NCI-H526 (cell line): ENCODE measurements at places on chromosomes 3 and 15.
A peak's percentile ranks its signal among the peaks of the same experiment; 100 is the strongest.

DNA sequence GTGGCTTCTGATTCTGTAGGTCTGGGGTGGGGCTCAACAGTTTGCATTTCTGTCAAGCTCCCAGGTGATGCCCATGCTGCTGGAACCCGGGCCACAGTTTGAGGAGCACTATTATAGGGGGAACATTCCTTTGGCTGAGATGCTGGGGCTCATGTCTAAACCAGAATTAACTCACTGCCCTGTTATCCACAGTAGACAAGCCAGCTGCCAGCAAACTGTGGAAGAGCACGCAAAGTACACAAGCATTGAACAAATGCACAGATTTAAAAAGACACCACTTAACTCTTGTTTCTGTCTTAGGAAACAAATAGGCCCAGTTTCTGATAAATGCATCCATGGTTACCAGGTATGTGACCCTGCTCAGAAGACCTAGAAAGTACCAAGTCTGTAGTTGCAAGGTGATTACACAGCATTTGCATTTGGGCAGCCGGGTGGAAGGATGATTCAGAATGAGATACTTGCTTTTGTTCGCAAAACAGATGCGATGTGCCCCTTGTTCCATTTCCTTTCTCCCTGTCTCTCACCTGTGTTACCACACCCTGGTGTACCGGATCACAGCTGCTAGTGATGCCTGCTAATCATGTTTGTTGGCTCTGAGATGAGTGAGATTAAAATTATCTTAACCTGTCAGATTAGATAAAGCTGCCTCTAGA is 12.4 kb downstream of the GYG1 start:
- peak; percentile 69 for DNase-seq

DNA sequence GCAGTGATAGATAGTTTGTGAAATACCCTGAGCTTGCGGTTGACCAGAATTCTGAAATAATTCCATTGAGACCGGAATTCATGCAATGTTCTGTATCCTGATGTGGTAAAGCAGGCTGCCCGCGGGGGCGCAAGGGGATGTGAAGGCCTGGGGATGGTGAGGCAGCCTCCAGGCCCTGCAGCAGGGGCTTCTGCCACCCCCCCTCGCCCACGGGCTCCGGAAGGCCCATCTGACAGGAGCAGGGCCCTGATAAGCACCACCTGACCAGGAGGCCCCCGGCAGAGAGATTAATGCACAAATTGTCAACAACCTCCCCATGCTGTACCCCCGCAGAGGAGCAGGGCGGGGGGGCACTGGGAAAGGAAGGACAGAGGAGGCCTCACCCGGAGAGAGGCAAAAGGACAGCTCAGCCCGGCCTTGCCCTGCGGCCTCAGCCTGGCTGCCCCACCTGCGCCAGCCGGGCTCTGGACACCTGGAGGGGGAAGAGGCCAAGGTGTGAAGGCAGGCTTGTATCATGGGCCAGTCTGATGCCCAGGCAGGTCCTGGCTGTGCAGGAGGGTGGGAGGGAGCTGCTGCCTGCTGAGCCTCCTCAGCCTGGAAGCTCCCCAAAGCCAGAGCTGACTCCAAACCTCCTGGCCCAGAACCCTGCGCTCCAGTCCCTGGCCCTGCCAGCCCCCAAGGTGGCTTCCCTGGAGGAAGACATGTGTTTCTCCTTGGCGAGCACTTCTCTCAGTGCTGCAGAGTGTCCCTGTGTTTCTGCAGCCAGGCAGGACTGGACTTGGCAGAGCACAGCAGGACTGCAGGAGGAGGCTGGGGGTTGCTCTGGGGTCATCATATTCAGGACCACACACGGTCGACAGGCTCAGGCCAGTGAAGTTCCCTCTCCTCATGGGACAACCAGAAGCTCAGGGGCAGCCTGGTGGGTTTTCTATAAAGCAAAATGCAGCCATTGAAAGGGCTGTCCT is 46.5 kb downstream of the RPN1 start:
- no peak for DNase-seq

GRCh38 chr15:70932397-70932796 is 39.8 kb downstream of the LRRC49 start:
- no peak for DNase-seq

DNA sequence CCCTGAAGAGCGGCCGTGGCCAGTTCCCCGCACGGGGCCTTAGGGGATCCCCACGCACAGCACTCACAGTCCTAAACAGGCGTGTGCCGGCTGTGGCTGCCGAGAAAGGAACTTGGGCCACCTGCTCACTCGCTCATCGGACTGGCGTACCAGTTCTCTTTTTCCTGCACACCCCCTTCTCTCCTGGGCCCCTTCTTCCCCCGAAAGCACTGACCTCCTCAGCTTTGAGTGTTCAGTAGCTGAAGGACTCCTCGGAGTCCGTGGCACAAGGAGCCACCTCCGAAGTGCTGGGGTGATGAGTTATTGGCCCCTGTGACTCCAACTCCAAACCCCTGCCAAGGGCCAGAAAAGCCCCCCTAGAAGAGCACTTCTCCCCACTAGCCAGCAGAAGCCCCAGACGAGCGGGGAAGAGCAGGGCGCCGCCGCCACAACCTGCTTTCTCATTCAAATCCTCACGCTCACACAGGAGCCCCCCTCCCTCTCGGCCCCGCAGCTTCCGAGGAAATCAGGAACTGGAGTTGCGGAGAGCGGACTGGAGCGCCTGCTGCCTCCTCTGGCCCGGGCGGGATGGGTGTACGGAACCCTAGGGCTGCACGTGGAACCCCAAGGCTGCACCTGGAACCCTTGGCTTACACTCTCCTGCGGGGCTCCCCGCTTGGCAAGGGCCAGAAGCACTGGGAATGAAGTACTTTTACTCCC is at the start of gene PLCH1:
TSS of gene PLCH1 (minus strand) at position 446 of the 699 bp plus-strand sequence. CDS start 40,847 bp downstream, outside the sequence.
- peak; percentile 83 for DNase-seq

GRCh38 chr15:101532865-101533264 is 43.4 kb upstream of the PCSK6 start:
- no peak for DNase-seq

GRCh38 chr3:49616491-49616941 is 57.6 kb upstream of the APEH start:
- DNase-seq, result no peak

GRCh38 chr3:49470714-49471420 is 800 bp downstream of the DAG1 start:
- no peak for DNase-seq

- DNase-seq, result no peak
Measured at GRCh38 chr3:60497902-60498301, 753.4 kb downstream of the FHIT start.

- no peak for DNase-seq
Measured at GRCh38 chr15:68851971-68852370, 31.3 kb upstream of the ANP32A start.

GRCh38 chr3:104347291-104347690 is 1019.4 kb upstream of the ALCAM start:
- DNase-seq, result no peak

DNA sequence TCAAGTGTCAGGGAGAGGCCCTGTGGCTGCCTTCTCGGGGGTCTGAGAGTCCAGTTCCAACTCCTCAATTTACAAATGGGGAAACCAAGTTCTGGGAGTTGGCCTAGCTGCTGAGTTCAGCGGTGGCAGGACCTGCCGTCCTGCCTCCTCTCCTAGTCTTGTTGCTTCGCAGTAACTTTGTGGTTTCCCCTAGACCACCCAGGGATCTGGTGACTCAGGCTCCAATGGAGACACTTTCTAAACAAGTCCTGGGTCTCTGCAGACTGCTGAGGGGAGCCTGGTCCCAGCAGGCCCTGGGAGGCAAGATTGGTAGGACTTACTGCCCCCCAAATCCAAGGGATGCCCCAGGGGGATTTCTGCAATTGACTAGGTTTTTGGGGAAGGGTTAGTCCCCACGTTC is 83.6 kb downstream of the SMAD6 start:
- DNase-seq, result no peak

- DNase-seq, result no peak
Measured at GRCh38 chr3:52238193-52238760, 681 bp downstream of the TWF2 start.

- DNase-seq, result no peak
Measured at GRCh38 chr3:21405671-21406667, 345.0 kb downstream of the ZNF385D start.

DNA sequence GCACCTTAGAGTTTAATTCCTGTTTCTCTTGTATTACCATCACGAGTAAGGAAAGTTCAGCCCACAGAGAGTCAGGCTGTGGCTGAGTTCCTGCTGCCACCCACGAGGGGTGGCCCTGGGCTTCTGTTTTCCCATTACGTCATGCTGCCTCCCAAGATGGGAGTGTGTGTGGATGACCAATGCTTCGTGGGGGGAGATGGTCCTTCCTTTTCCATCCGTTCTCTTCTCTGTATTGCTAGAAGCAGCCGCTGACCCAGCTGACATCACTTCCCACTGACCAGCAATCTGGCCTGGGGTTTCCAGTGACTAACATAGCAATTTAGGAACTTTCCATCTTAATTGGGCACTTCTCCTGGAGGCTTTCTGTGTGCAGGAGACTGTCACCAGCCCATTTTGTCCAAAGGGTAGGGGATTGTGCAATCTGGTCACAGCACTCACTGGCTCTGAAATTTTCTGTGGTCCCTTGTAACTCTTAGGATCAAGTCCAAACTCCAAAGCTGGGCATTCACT is 9.3 kb downstream of the IRAK2 start:
- DNase-seq, result no peak

GRCh38 chr15:31262901-31263671 is 63.5 kb upstream of the KLF13 start:
- no peak for DNase-seq

DNA sequence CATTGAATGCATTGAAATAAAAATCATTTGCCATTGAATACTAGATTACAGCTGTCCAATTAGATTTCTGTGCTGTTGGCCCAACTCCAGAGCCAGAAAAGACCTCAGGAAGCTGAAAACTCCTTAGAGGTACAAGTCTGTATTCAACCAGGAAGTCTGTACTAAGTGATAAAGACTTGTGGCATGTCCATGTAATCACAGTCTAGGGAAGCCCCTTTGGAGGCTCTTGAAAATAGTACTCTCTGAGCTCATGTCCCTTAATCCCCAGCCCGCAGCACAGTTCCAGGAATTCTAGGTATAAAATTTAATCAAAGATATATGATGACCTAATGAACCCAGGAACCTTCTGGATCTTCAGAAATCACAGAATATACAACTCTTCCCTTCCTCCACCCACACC is 279.4 kb downstream of the RSL24D1 start:
- DNase-seq, result no peak

DNA sequence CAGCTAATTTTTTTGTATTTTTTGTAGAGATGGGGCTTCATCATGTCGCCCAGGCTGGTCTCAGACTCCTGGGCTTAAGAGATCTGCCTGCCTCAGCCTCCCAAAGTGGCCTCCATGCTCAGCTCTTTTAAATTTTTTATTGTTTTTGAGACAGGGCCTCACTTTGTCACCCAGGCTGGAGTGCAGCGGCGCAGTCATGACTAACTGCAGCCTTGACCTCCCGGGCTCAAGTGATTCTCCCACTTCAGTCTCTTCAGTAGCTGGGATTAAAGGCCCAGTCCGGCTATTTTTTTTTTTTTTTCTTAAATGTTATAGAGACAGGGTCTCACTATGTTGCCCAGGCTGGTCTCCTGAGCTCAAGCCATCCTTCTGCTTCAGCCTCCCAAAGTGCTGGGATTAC is 15.1 kb upstream of the BAHD1 start:
- DNase-seq, result no peak

DNA sequence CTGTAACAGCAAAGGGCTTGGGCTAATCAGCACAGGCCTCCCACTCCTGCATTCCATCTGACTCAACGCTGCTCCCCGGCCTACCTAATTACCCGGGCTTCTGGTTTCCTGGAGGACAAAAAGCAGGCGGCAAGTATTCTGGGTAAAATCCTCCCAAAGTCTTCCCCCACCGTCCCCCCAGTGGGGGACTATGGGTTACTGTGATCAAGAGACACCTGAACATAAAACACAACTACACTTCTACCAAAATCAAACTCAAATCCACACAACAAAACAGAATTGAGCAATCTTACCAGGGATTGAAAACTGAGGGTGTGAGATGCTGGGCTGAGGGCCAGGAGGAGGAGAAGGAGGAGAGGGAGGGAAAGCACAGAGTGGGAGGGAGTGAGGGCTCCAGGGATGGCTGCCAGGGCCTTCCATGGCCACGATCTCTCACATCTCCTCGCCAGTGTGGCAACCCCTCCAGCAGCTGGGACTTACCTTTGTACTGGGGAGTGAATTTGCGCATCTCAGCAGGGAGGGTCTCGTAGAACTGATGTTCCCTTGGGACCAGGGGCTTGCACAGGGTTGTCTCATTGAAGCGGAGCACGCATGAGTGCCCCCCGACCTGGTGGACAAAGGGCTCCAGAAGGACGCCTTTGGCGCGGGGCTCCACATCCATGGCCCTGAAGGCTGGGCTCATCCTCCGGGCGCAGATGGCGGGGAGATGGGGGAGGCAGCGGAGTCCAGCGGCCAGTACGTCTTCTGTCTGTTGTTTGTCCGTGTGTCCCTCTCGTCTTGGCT is 9.1 kb upstream of the NCKIPSD start:
- no peak for DNase-seq

DNA sequence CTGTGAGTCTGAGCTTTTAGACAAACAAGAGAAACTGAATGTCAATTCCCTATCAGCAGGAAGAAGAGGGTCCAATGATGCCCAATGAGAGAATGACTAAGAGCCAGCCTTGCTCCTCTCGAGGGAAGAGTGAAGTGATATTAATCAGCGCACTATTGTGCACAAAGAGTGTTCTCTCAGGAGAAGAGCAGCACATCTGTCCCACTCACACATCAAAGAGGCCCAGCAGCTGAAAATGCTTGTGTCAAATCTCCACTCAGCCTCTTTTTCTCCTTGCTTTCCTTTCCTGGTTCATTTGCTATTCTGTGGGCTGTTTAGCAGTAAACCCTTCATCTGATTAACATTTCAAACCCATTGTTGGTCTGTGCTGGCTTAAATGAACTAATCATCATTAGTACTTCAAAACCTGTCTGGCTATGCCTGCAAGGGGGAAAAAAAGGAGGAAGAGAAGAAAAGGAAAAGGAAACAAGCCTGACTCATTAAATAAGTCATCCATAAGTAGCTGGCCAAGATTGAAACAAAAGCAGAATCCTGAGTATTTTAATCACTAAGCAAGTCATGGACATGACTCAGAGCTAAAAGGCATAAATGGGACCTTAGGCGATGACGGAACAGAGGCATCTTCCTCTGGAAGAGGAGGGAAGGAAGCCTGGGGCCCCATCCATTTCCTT is 912.7 kb downstream of the TUSC7 start:
- no peak for DNase-seq

DNA sequence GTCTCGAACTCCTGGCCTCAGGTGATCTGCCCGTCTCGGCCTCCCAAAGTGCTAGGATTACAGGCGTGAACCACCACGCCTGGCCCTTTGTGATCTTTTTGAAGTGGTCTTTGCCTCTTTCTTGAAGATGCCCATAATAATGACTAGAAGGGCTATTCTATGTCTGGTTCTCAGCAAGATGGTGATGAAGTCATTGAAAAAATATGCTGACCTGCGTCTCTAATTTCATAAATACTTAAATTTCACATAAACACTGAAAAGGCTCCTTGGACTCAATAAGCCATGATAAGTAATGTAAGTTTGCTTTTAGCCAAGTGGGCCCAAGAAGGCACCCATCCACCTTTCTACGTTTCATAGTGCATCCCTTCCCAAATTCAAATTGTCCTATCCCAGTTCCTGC is 775 bp upstream of the MAPK6 start:
- no peak for DNase-seq

DNA sequence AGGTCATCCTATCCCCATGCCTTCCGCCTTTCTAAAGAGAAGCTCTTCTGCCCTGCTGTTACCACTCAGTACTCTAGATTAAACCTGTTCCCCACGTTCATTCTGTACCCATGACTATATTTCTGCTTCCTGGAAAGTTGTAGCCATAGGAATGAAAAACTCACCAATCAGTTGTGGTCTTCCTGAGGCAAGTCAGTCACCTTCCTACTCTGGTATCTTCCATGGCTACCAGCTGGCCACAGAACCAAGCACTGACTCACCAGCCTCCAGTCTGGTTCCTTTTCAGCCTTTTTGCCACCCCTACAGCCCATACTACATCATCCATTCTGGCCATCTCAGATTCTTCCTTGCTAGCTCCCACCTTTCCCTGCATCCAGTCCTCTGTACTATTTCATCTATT is 46.4 kb downstream of the TMEM44 start:
- DNase-seq, result no peak
